Activated T-cell treated with anti-CD3 and anti-CD28 coated beads for 4 hours (primary cell): ENCODE measurements at places on chromosomes 5 and 9.

- no peak for DNase-seq
These were observed 30.0 kb upstream of the PHF2 start for GRCh38 chr9:93546356-93546755.

- no peak for DNase-seq
These were observed 301.1 kb downstream of the EFNA5 start for GRCh38 chr5:107369622-107370021.

GRCh38 chr9:16247188-16247875, 623.1 kb downstream of the BNC2 start:
- no peak for DNase-seq

- no peak for DNase-seq
These were observed 346.0 kb downstream of the KDM4C start for GRCh38 chr9:7103771-7104170.

- DNase-seq = no peak
These were observed 50.8 kb upstream of the TEX48 start for GRCh38 chr9:114732823-114733222.

DNA sequence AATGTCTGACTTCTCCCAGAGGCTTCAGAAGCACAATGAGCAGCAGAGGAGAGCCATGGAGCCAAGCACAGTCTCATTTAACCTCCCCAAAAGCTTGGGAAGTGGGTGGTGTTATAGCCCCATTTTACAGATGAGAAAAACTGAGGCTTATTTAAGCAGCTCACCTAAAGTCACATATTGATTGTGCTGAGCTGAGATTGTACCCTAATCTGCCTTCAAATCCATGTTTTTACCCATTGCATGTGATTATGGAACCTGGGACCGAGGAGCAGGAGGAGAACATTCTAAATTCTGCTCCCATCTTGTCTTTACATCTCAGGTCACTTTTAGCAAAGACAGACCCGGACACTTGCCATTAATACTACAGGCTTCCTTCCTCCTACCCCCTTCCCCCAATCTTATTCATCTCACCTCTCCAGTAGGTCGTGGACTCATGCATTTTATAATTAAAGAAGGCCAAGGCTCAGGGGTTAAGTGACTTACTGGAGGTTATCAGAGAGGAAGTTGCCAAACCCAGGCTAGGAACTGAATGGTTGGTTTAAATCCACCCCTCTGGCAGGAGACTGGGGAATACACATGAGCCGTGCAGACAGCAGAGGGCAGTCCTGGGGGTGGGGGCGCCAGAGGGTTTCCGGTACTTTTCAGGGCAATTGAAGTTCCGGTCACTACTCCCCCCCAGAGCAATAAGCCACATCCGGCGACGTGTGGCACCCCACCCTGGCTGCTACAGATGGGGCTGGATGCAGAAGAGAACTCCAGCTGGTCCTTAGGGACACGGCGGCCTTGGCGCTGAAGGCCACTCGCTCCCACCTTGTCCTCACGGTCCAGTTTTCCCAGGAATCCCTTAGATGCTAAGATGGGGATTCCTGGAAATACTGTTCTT, 51.0 kb upstream of the IL17B start:
- DNase-seq = no peak

DNA sequence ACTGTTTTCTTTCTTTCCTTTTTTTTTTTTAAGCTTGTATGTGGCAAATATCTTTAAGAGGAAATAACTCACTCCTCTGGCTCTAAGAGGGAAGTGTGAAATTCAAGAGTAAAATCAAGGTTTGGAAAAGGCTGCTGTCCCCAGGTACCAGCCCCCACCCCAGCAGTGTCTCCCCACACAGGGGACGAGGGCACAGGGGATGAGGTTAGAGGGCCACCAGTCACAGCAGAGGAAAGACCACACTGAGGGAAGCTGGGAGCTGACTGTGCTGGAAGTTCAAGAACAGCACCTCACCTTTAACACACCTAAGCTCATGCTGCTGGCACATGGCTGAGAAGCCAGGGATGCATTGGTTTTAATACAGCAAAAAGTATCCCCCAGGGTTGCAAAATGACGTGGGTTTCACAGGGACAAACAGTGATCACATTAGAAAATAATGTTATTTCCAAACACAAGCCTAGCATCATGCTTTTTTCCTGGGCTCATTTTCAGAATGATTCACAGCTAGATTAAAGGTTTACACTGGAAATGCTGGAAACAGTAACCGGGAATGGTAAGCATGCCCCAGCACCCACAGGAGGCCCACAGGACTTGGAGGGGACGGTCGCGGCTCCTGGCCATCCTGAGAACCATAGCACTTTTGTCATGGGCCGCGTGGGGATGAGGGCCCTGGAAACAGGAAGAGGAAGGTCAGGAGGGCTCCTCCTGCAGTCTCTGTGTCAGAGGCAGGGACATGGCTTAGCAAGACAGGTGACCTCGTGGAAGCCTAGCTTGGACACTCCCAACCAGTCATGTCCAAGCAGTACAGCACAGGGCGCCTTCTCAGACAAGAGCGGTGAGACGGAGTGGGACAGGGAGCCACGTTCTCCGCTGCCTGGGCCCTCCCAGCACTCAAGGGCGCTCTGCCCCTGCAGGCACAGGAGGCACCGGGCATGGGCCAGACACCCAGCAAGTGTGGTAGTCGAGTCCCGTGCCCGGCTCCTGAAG, 6.9 kb downstream of the LPCAT1 start:
- DNase-seq = no peak

DNA sequence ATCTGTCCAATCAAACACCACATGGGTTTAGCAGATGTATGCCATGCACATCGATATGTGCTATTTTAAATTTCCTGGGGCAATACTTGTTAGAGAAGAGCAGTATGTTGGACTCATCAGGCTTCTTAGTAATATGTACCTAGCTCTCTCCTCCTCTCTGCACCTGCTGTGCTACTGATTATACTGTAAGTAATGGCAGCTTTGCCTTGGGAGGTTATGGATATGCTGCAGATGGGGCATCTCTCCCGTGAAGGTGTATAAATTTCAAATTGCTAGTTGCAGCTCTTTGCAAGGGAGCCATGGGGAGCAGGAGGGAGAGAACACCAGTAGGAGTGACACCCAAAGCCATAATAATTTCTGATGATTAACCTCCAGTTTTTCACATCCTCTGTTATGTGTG, 101.5 kb downstream of the SPATA31D1 start:
- DNase-seq = no peak

- DNase-seq = no peak
These were observed 61.9 kb upstream of the ELL2 start for GRCh38 chr5:96023518-96023917.

GRCh38 chr5:132810605-132811004, 2.5 kb upstream of the SOWAHA start:
- no peak for DNase-seq

DNA sequence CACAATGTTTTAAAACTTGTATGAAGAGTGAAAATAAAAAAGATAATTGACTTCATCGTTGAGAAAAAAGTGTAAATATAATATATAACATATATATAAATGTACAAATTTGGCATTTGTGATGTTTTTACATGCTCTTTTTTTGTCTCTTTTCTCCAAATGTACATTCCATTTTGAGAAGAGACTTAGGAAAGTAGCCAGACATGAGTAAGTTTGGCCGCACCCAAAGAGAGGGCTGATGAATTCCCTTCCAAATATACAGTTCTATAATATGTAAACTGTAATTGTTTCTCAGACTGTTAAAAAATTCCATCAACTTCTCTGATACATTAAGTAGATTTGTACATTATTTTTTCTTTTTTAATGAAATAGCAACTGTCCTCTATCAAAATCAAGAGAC, 193.2 kb upstream of the MAP3K1 start:
- DNase-seq = no peak

- no peak for DNase-seq
These were observed 2.7 kb downstream of the NRG2 start for GRCh38 chr5:140040358-140040757.

- no peak for DNase-seq
These were observed 25.7 kb upstream of the KCNV2 start for GRCh38 chr9:2691626-2692025.

GRCh38 chr5:103264508-103264907, 5.9 kb downstream of the MACIR start:
- no peak for DNase-seq

GRCh38 chr9:87880683-87881082, 2.0 kb upstream of the SPATA31E1 start:
- no peak for DNase-seq

- DNase-seq = no peak
These were observed 226.0 kb downstream of the SNX18 start for GRCh38 chr5:54743581-54743980.

DNA sequence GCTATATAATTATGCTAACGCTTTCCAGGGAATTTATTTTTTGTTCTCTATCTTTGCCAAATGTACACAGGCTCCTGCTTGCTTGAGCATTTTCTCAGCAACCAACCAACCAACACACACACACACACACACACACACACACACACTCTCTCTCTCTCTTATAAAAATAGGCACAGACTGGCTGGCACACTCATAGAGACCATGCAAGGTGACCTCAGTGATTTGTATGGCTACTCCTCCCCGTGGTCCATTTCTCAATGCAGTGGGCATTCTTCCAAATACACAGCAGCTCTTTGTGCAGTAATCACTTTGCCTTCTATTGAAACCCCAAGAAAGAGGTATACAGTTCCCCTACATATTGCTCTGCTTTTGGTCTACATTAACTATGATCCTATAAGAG, 416.0 kb downstream of the MAN2A1 start:
- no peak for DNase-seq

- DNase-seq = no peak
These were observed 89.1 kb upstream of the SPDL1 start for GRCh38 chr5:169494383-169494935.

DNA sequence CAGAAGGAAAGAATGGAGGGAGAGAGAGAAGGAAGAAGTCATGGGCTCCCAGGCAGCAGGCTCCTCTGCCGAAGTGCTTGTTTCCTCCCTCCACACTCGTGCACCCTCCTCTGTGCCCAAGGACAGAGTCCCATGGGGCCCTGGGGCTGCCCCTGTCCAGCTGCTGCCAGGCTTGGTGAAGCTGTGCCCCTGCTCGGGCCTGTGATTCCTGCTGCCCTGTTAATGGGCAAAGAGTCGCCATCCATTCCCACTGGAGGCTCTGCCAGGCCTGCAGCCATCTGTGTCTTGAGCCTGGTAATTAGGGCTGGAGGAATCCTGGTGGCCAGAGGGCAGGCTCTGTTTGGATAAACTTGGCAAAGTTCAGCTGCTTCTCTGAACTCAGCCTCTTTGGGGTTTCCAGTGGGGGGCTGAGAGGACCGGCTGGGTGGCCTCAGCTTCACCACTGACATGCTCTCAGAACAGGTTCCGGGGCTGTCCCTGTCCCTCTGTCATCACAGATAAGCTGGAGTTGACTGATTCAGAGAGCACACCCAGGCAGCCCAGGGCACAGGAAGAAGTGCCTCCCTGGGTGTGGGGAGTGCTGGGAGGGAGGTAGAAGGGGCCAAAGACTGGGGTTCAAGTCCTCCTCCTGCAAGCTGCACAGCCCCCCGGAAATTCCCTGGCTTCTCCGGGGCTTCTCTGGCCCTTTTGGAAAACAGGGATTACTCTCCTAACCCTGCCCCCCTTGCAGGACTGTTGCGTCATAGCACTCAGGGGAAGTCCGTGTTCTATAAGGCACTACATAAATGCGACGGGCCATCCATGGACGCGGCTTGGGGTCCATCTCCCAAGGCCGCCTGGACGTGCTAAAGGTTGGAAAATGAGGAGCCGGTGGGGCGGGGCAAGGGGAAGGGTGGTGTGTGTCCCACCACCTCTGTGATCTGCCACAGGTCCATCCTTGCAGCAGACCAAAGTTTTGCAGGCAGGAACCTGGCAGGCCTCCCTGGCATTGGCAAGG, 154.8 kb downstream of the PAX5 start:
- DNase-seq = no peak

GRCh38 chr9:33287087-33287490, 3.2 kb upstream of the NFX1 start:
- DNase-seq = peak; percentile 31

DNA sequence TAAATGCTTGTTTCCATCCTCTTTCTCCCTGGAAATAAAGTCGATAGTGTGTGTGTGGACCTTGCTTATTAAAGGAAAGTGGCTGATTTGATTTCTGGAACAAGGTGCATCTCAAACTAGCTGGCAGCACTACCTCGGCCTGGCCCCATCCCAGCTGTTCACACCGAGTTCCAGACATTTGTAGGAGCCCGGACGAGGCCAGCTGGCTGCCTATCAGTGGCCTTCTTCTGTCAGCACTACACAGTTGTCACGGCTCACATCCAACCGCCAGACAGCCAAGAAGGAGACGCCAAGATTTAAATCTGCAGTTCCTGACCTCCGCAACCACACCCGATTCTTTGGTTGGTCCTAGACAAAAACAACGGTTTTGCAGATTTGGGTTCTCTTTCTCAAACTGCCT, 63.6 kb downstream of the PALM2AKAP2 start:
- DNase-seq = no peak

DNA sequence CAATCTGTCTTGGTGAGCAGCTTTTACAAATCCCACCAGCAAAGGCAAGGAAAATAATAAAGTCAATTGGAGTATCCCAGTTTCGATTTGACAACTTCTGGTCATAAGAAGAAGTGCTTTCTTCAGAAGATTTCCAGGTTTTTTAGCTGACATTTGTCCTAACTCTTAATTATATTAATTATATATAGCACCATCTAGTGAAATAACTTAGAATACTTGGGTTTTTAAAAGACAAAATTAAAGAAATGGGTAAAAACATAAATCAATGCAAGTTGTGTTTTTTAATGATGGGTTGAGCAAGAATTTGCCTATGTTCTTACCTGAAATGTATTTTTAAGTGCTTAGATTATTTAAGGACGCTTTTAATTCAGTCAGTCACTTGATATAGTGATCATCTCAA, 421.8 kb downstream of the ACTL7B start:
- DNase-seq = no peak

DNA sequence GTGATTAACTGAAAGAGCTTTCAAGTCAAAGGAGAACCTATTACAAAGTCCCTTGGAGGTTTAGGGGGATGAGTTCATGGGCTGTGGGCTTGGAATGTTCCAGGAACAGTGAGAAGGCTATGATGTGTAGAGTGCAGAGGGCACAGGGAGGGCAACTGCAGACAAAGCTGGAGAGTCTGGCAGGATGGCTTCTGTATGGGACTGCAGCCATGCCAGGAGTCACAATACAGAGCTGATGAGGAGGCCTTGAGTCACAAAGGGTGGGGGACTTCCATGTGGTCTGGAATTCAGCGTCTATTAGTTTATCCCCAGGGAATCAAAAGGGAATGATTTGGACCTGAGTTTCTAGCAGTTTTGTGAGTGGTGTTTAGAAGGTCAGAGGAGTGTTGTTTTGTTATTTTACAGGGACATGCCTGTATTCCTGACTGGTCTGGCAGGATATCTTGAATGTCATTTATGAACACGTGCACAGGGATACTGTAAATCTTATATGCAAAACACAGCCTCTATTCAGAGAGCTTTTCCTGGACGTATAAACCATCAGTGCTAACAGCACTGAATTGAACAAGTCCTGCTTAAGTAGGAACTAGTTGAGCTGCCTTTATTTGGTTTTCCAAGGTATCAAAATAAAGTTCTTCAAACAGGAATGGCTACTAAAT, 14.3 kb upstream of the TEK start:
- no peak for DNase-seq

- peak; percentile 81 for DNase-seq
These were observed 192.5 kb downstream of the CD180 start for GRCh38 chr5:67003935-67004729.

GRCh38 chr5:24110004-24110615, 534.7 kb downstream of the CDH10 start:
- no peak for DNase-seq

- DNase-seq = no peak
These were observed 89.0 kb downstream of the ERBIN start for GRCh38 chr5:66015196-66015960.

GRCh38 chr5:169103586-169104181, 197.3 kb downstream of the SLIT3 start:
- no peak for DNase-seq

- peak; percentile 18 for DNase-seq
These were observed 69.2 kb downstream of the SYK start for GRCh38 chr9:90870621-90871326.
